Cardiac ventricle fibroblast (primary cell): ENCODE measurements at places on chromosomes 7 and 10. TPM values are rescaled to one million over a fixed set of nuclear protein-coding genes. Genes with fewer than 3 reads are reported as not detected.

LGI1 gene
- not detected in 2 replicates for total RNA-seq

PLAC9 gene
- 116 and 174 TPM in 2 replicates for total RNA-seq

ELFN1 gene
- total RNA-seq = 0.68 and 1.1 TPM in 2 replicates

OR2A12 gene
- total RNA-seq = not detected in 2 replicates

GDF2 gene
- total RNA-seq = not detected in 2 replicates

PTER gene
- 10.1 and 15.2 TPM in 2 replicates for total RNA-seq

NUDT5 gene
- total RNA-seq = 49.5 and 55.3 TPM in 2 replicates

SPDYE2B gene
- total RNA-seq = not detected in 2 replicates

CNPY1 gene
- not detected in 2 replicates for total RNA-seq

ZCWPW1 gene
- 2.1 and 3.2 TPM in 2 replicates for total RNA-seq

SLC25A28 gene
- 5.2 and 8.6 TPM in 2 replicates for total RNA-seq

HELLS gene
- total RNA-seq = 4.4 and 7.7 TPM in 2 replicates

ADCYAP1R1 gene
- total RNA-seq = 0.69 and 1.2 TPM in 2 replicates

ADARB2 gene
- total RNA-seq = not detected in 2 replicates

PLXNA4 gene
- total RNA-seq = 22.8 and 26.0 TPM in 2 replicates

RAMP3 gene
- not detected in 2 replicates for total RNA-seq

PVRIG gene
- not detected in 2 replicates for total RNA-seq

BAIAP2L1 gene
- 1.6 and 4.4 TPM in 2 replicates for total RNA-seq

CHAT gene
- not detected in 2 replicates for total RNA-seq

CYP2W1 gene
- not detected in 2 replicates for total RNA-seq

PRKAR2B gene
- total RNA-seq = 9.3 and 11.1 TPM in 2 replicates

PNLIPRP3 gene
- not detected in 2 replicates for total RNA-seq

COBL gene
- 0.06 TPM in 1 of 2 replicates, not detected in the other for total RNA-seq

TAS2R4 gene
- 0.12 and 0.29 TPM in 2 replicates for total RNA-seq

SUN3 gene
- not detected in 2 replicates for total RNA-seq

MUC12 gene
- 0.54 TPM in 1 of 2 replicates, not detected in the other for total RNA-seq

SNCG gene
- 6.4 and 9.0 TPM in 2 replicates for total RNA-seq

SPDYE5 gene
- total RNA-seq = not detected in 2 replicates

AKR1C8 gene
- not detected in 2 replicates for total RNA-seq

FAM237B gene
- total RNA-seq = not detected in 2 replicates

FASTK gene
- total RNA-seq = 56.7 and 67.3 TPM in 2 replicates

ARHGEF5 gene
- 2.2 and 2.8 TPM in 2 replicates for total RNA-seq

ASZ1 gene
- total RNA-seq = not detected in 2 replicates

GTPBP10 gene
- 7.4 and 9.6 TPM in 2 replicates for total RNA-seq

PPP1R3A gene
- not detected in 2 replicates for total RNA-seq
